ENCODE measurements at places on chromosomes 1 and 21.

GRCh38 chr1:6275826-6276782 is 15.2 kb upstream of the GPR153 start:
- DNase-seq = peak; percentile 82

DNA sequence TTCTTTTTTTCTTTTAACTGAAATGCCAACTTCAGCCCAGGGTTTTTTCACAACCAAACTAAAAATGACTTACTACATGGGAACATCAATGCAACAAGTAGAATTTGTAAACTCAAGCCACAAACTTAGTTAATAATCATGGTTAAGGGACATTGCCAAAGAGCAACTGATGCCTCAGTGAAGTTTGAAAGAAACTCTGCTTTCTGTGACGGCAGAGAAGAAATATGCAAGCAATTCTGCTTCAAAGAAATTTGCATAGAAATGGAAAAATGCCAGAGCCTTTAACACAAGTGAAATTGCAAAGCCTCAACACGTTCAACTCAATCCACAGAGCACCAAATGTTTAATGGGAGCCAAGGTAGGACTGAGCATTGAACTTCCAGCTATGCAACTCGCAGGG is 5.0 kb upstream of the CHD5 start:
- DNase-seq = peak; percentile 88

- DNase-seq = no peak
Observed at GRCh38 chr1:236051242-236051791, 13.6 kb downstream of the NID1 start.

DNA sequence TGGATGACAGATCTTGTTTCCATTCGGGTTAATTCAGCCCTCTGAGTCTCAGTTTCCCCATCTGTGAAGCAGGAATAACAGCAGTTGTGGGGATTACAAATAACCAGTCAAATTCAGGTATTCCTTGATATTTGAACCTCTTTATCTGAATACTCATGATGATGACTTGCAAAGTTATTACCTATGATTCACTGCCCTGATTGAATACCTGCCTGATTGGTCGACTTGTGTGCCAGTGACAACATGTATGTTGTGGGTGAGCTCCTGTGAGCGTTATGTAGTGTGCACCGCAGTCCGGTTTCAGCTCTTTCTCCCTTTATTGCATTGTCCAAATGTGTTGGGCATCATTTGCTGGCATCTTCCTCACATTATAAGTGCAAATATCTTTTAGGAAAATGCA is 9.5 kb upstream of the TMEM61 start:
- no peak for DNase-seq

DNA sequence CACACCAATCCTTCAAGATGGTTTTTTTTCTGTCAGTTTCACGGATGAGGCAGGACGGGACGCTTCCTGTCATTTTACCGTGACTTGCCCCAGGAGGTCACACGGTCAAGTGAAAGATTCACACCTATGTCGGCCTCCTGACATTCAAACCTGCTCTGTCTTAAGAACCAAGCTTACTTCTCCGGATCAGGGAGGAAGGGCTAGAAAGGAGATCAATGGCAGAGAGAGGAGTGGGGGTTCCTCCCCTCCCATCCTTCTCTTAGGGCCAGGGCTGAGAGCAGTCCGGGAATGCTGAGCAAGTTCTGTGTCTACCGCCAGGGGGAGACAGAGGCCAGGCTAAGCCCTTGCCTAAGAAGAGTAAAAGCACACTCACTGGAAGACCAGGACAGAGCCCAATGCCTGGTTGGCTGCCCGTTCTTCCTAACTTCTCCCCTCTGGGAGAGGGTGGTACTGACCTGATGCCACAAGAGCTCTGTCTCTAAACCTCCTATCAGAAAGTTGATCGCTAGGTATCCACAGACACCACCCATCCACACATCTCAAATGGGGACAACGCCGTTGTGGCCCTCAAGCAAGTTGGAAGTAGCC is 1.1 kb upstream of the PPM1J start:
- DNase-seq = peak; percentile 88

DNA sequence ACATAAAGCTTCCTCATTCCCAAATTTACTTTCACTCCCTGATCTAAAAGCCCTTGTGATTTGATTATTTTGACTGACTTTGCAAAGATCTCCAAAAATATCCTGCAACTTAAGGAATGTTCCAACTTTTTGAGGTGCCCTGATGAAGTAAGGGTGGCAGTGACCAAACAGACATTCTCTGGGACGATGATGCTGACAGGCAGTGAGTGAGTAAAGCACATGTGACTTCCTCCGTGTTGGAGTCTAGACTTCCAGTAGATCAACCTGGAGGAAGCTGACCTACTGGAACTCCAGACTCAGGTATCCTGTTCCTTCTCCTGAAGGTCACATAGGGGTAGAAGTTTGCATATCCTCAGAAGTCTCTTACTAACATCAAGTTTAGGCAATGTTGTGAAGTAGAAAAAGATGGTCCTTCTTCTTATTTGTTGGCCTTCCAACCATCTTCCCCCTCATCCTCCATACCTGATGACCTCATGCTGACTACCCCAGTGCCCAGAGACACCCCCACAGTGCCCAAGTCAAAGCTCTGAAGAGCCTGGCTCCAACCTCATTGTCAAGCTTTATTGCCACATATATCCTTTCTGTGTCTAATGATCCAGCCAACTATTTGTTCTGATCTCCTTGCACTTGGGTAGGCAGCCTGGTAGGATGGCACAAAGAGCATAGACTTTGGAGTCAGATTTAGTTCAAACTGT is 16.0 kb downstream of the TNFSF4 start:
- no peak for DNase-seq

GRCh38 chr1:47987601-47988000 is 9.6 kb downstream of the TRABD2B start:
- DNase-seq = no peak

DNA sequence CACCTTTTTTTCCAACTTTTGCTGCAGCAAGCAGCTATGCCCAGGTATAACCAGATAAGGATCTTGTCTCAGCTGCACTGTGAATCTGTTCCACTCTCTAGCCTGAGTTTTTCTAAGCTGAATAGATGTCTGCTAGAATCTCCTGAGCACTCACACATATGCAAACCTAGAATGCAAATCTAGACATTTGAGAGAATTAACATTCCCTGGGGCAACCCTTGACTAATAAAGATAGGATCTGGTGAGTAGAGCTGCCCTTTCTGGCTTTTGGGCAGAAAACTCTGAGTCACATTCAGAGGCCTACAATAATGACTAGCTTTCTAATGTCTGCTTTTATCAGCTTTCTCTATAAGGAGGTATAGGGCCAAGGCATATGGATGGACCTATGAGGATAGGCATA is 61.4 kb upstream of the BARHL2 start:
- no peak for DNase-seq

- DNase-seq = no peak
Observed at GRCh38 chr1:19166066-19166465, 44.0 kb downstream of the UBR4 start.

GRCh38 chr1:156461781-156462647 is 38.6 kb downstream of the MEF2D start:
- no peak for DNase-seq

- DNase-seq = peak; percentile 27
Observed at GRCh38 chr1:29332204-29332603, 95.9 kb downstream of the PTPRU start.

GRCh38 chr1:35451125-35451528 is 106.1 kb downstream of the KIAA0319L start:
- peak; percentile 74 for DNase-seq

DNA sequence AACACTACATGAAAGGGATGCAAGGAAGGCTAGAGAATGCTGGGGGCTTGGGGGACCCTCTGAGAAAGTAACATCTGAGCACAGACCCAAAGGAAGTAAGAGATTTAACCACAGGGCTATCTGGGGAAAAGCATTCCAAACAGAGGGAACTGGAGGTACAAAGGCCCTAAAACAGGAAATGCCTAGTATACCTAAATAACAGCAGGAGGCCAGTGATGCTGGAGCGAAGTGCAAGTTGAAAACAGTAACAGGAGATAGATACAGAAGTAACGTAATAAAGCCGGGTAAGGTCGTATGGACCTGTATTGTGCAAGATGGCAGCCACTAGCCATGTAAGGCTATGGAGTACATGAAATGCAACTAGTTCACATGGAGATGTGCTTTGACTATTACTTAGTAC is 52.1 kb downstream of the CD34 start:
- DNase-seq = peak; percentile 12

GRCh38 chr1:93965256-93965655 is 56.0 kb upstream of the GCLM start:
- no peak for DNase-seq

DNA sequence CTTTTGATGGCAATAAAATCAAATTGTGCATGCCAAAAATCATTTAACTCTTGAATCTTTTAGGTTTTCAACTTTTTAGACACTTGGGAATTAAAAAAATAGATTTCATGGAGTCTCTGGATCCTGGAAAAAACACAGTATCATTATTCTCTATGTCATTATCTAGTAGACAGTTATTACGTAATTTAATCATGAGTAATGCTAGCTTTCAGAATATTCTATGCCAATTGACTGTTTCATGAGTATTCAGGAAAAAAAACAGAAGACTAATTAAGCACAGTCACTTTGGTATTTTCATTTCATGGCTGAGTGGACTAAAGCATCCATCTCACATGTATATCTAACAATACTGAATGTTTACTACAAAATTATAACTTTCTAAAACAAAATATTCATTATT is 44.0 kb downstream of the ODF2L start:
- peak; percentile 35 for DNase-seq

GRCh38 chr1:18884727-18885126 is 17.6 kb downstream of the ALDH4A1 start:
- no peak for DNase-seq

- peak; percentile 58 for DNase-seq
Observed at GRCh38 chr1:219278288-219278687, 104.6 kb downstream of the LYPLAL1 start.

GRCh38 chr1:113770031-113770430 is 10.7 kb upstream of the PHTF1 start:
- no peak for DNase-seq

GRCh38 chr1:183096894-183097293 is 73.7 kb downstream of the LAMC1 start:
- peak; percentile 58 for DNase-seq

GRCh38 chr21:27425574-27425973 is 458.7 kb upstream of the ADAMTS5 start:
- DNase-seq = peak; percentile 70

DNA sequence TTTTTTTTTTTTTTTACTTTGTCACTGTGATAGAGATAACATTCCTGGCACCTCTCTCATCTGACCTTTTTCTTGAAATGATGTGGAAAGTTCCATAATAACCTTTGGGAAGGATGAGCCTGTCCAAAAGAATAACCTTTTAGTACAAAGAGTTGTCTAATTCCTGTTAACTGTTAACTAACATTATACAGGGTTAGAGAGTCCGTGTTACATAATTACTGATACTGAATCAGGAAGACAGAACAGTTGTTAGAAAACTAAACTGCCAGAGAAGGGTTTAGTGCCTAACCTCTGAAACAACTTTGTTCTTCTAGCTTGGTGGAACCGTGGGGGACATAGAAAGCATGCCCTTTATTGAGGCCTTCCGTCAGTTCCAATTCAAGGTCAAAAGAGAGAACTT is 8.8 kb downstream of the CTPS1 start:
- DNase-seq = no peak

DNA sequence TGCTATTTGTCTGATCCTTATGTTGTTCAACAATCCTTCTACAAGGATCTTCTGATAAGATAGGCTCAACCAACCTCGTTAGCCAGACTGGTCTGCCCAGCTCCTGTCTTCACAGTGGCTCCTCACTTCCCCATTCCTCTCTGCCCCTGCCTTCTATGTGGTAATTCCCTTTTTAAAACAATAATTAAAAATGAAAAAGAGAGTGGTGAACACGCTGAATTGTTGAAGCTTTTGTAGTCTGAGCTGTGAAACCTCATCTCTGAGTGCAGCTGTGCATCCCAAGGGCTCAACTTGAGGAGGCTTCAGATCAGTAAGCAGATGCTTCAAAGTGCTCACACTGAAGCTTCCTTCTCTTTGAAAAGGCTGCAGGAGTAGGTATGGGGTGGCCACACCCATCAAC is 70.7 kb upstream of the JUN start:
- no peak for DNase-seq

- no peak for DNase-seq
Observed at GRCh38 chr1:118124064-118124463, 61.0 kb downstream of the SPAG17 start.

DNA sequence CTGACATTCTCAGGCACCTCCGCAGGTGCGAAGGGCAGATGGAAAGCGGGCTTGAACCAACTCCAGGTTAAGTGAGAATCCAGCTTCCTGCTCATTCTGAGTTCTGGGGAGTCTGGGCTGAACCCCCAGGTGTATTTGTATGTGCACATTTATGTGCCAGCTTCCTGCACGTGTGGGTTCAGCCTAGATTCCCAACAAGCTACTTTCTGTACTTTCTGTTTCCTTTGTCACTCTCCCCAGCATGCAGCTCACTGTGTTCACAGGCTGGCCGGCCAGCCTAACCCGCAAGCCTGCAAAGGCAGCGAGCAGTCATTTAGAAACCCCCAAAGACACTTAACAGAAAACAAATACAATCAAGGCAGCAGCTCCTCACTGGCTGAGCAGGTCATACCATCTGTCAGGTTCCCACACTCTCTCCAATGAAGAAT is 1.3 kb upstream of the IL19 start:
- DNase-seq = no peak

DNA sequence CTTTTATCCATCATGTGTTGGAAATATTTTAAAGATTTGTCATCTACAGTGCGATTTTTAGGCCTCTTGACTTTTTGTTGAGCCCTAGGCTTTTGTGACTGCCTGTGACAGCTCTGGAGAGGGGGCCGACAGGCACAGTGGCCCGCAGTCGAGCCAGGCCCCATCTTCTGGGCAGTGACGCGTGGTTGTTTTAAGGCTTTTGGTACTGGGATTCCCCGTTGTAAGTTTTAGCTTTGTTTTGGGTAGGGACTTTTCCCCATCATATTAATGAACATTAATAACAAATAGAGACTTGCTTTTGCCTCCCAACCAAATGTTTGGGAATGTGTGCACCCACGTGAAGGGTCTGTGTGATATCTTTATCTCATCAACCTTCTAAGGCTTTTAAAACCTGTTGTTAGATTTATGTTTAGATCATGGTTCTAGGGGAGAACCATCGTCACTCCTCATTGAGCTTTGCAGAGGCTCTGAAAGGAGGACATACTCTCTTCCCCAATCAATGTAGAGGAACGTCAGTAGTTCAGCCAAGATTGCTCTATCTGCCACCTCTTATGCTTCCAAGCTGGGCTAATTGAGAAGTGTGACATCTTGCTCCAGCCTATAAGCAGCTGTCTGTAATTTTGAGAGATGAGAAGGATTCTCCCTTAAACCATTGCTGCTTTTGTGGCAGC is 34.6 kb downstream of the MAPKAPK2 start:
- no peak for DNase-seq

- DNase-seq = peak; percentile 54
Observed at GRCh38 chr1:40153073-40153770, 8.0 kb upstream of the RLF start.

GRCh38 chr1:25971066-25971810 is 26.6 kb downstream of the PAFAH2 start:
- no peak for DNase-seq

GRCh38 chr21:44871576-44872269 is 1.8 kb downstream of the PTTG1IP start:
- DNase-seq = no peak
